NCI-H2081 treated with DMSO at 0.1 percent for 48 hours (cell line): ENCODE measurements at places on chromosomes 2 and 18.

DNA sequence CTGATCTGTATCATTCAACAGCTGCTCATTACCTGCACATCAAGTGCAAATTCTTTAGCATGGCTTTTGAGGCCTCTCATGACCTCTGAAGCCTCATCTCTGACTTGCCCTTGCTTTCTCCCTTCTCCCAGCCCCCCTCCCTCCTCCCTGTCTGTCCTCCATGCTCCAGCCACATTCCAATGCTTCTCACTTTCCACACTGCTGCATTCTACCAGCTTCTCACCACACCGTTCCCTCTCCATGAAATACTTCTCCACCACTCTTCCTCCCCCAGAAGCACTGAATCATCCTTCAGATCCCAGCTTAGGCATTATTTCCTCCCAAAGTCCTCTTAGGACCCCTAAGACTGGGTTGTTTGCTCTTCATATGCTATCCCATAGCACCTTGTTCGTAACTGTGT is 26.9 kb downstream of the GCG start:
- DNase-seq, result no peak

DNA sequence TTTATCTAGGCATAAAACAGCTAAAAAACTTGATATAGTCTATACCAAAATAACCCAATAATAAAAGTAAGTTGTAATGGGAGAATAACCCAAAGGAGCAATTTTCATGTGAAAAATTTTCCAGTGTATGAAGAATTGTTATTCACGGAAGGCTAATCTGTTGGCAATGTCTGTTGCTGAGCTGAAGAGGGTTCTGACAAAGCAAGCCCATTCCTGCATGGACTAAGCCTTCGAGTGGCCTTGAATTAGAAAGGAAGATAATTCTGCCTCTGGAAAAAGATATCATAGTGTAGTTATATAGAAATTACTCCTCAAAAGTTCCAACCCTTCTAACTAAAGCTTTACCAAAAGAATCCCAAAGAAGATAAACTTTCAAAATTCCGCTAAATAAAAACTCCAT is 101.5 kb downstream of the MAP2 start:
- no peak for DNase-seq

DNA sequence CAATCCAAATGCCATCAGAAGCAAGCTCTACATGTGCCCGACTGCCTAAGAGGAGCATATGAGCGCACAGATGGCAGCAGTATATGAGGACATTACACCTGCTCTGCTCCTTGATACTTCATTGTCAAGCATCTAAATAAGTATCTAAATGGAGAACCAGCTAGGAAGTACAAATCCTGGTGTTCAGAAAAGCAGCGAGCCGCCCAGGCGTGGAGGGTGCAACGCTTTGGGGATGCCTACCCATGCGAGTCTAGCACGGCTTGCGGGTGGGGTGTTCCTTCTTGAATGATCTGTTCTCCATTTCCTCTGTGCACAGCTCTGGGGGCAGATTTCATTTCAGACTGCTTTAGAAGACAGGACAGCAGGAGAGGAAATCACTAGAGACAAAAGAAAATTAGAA is 63.0 kb upstream of the BCL2L11 start:
- no peak for DNase-seq

DNA sequence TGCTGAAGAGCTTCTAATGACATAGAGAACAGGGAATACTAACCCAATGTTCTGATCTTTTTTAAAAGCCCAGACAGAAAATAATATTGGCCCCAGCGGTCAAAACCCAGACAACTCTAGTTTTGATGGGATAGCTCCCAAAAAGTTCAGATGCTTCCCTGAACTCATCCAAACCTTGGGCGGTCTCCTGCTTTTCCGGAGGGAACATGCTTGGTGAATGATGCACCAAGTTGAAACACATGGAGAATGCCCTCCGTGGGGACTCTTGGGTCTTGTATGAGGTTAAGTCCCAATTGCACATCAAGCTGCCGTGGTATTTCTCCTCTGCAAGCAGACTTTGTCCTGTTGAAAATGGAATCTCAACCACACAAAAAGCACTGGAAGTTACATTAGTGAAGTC is 120.7 kb upstream of the CTAGE1 start:
- DNase-seq, result no peak

GRCh38 chr18:36636237-36636817 is 192.5 kb downstream of the TPGS2 start:
- DNase-seq, result no peak

DNA sequence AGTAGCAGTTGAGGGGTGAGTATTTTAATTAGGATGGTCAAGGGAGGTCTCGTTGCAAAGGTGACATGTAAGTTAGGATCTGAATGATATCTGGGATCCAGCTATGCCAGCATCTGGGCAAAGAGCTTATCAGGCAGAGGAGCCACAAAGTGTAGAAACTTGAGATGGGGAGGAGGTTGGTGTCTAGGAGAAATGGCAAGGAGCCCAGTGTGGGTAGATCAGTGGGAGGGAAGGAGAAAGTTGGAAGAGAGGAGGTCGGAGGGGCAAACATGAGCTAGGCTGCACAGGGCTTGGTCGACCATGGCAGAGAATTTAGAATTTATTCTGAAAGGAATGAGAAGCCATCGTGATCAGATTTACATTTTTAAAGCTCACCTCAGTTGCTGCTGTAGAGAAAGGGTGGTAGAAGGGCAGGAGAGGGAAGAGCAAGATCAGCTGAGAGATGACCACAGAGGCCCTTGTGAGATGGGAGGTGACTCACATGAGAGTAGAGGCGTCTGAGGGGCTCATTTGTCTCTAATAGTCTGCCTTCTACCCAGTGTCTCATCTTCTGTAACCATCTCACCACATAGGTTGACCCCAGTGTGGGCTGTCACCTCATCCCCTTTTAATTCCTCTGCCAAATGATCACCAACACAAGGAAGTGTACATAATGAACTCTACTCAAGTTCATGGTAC is 170.0 kb downstream of the ETAA1 start:
- DNase-seq, result no peak

GRCh38 chr2:150467621-150467963 is 19.9 kb downstream of the RND3 start:
- DNase-seq, result no peak

DNA sequence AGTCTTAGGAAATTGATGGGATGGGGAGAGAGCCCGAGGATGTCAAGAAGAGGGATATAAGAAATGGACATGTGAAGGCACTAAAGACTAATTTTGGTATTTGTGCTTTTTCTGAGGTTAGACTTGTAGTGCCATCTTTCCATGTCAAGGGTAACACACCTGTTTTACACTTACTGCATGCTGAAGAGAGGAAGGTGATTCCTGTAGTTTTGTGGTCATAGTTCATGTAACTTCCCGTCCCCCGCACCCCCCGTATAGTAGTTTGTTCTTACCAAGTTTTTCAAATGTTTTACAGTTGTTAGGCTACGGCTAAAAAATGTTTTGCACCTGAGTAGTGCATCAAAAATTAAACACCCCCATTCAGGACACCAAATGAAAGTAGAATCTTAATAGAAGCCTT is 73.8 kb downstream of the CLIP4 start:
- DNase-seq, result no peak

- no peak for DNase-seq
Measured at GRCh38 chr18:61503688-61504087, 170.5 kb downstream of the CDH20 start.

DNA sequence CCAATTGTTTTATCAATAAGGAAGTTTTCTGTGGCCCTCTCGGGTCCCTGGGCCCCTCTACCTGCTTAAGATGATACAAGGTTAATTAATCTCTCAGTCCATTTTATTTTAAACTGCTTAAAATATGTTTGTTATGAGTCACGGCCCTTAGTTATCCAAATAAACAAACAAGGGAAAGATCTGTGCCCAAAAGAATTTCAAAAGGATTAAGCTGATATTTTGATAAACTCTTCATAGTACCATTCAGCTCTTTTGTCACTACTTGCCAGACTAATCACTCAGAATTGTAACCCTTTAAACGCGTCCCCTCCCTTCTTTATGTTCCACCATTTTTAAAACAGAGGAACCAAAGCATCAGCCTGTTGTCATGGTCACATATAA is 144.7 kb upstream of the STK17B start:
- no peak for DNase-seq

DNA sequence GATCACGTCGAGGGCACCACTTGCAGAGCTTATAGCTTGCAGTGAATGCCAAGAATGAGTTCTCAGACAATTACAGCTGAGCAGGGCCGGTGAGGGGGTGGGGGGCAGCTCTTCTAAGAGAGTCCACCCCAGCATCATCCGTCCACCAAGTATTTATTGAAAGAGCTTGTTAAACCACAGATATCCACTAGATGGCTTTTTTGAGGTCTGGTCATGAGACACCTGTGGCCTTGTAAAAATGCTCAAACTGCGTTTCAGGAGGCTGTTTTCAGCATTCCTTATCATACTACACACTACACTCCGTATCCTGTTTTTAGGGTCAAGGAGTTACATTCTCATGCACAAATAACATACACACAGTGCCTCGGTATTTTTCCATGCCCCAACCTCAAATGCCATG is 51.5 kb downstream of the DNAJC10 start:
- DNase-seq, result no peak

DNA sequence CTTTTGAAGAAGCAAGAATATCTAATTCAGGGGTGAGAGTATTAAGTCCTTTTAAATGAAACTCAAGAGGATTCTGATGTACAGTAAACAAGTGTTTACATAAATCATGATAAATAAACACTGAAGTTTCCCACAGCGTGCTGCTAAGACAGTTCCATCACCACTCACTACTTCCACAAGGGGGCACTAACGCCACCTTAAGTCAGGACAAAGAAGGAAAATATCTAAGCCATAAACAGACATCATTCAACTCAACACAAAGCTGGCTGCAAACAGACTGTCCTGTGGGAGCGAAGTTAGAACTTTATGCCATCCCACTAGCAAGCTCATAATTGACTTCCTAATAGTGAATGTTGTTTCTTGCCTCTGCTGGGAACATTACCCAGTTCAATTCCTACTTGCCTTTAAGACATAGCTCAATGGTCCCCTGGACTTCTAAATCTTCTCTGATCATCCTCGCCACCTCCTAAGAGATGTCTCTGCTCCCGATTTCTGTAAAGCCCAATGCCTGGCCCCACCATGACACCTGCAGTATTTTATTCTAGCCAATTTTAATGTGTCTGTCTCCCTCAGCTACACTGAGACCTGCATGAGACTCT is 36.5 kb downstream of the MRPL44 start:
- DNase-seq, result no peak

DNA sequence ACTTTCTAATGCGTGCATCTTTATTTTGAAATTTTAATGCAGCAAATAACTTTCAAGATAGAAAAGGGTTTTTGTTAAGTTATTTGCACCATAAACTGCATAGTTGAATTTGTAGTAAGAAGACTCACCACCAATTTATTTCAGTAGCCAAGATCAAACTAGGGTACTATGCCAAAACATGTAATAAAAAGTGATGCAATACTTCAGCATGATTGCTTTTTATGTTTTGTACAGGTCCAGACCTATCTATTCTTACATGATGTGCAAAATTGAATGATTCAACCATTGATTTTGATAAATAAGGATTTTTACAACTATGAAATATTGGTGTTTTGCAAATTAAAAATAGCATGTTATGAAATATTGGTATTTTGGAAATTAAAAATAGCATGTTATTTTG is 26.7 kb downstream of the AGPS start:
- no peak for DNase-seq

DNA sequence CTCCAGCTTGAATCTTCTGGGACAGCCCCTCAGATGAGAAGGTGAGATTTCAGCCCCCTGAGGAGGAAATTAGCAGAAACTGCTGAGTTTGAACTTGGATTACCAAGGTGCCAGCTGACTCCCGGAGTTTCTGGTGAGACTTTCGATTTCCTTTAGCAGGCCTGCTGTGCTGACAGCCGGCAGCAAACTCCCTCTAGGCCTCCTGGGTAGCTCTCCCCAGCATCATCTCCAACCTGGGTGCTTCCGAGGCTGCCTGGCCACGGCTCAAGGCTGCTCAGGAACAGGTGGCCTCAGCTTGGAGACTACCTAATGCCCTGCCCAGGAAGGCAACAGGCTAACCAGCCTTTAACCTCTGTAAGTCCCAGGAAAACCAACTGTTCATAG is 16.5 kb downstream of the SDC1 start:
- DNase-seq, result no peak

- DNase-seq, result no peak
Measured at GRCh38 chr18:13227910-13228309, 9.3 kb downstream of the LDLRAD4 start.

- DNase-seq, result no peak
Measured at GRCh38 chr2:213834331-213834730, 550.1 kb downstream of the SPAG16 start.

DNA sequence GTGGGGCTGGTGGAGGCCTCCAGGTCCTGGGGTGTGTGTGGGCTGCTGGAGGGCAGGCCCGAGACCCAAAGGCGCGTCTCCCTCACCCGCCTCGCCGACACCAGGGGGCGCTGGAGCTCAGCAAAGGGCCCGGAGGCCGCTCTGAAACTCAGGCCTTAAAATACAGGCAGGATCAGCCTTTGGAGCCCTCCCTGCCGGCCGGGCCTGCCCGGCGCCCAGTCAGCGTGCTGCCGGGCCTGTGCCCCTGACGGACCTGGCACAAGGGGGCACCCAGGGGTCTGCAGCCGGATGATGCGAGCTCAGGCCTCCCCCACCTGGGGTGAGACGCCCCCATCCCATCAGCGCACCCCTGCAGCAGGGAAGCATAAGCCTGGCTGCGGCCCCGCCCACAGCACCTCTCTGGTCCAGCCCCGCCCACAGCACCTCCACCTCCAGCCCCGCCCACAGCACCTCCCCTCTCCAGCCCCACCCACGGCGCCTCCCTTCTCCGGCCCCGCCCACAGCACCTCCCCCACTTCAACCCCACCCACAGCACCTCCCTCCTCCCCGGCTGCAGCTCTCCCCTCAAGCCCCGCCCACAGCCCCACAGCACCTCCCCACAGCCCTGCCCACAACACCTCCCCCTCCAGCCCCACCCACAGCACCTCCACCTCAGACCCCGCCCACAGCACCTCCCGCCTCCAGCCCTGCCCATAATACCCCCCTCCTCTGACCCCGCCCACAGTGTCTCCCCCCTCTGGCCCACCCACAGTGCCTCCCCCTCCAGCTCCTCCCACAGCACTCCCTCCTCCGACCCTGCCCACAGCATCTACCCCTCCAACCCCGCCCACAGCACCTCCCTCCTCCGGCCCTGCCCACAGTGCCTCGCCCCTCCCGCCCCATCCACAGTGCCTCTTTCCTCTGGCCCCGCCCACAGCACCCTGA is 92.8 kb upstream of the OTOS start:
- no peak for DNase-seq

GRCh38 chr2:19046986-19047780 is 311.2 kb downstream of the OSR1 start:
- no peak for DNase-seq

DNA sequence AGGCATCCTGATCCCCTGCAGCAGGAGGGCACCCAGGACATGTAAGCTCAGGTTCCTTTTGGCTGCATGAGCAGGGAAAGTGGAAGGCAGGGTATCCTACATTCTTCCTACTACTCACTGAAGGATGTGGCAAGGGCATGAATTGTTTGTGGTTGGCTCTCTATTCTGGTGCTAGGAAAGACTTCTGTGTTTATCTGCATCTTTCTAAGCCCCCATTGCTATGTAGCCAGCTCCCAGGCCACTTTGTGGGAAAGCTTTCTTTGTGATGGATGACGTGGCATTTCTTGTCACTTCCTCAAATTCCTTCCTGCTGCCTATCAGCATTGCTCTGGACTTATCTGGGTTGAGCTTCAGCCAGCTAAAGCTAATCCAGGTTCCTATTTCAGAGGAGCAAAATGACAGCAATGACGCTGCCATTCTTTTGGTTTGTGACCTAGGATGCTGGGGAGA is 46.2 kb downstream of the MEIS1 start:
- DNase-seq, result no peak
